DND-41 (cell line): ENCODE measurements at places on chromosomes 11 and 22.

- DNase-seq = no peak
Observed at GRCh38 chr11:31628111-31628510, 118.5 kb downstream of the ELP4 start.

DNA sequence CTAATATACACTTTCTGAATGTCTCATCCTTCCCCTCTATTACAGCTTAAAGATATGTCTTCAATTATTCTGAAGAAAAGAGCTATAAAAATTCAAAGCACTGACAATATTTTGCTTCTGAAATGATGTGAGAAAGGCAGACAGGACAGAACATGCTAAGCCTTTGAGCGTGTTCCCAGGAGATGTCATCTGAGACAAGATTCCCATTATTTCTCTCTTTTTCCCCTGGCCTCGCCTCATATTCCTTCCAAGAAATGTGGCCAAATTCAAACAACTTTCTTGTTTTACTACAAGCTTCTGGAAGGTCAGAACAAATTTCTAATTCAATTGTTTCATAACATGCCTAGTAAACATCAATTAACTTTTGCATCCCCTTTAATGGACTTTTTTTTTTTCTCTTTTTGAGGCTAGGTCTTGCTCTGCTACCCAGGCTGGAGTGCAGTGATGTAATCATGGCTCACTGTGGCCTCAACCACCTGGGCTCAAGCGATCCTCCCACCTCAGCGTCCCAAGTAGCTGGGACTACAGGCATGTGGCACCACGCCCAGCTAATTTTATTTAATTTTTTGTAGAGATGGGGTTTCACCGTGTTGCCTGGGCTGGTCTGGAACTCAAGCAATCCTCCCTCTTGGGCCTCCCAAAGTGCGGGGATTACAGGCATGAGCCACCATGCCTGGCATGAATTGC is 37.1 kb upstream of the NFRKB start:
- no peak for DNase-seq

GRCh38 chr11:64580412-64580811 is 10.6 kb upstream of the SLC22A12 start:
- DNase-seq = no peak

DNA sequence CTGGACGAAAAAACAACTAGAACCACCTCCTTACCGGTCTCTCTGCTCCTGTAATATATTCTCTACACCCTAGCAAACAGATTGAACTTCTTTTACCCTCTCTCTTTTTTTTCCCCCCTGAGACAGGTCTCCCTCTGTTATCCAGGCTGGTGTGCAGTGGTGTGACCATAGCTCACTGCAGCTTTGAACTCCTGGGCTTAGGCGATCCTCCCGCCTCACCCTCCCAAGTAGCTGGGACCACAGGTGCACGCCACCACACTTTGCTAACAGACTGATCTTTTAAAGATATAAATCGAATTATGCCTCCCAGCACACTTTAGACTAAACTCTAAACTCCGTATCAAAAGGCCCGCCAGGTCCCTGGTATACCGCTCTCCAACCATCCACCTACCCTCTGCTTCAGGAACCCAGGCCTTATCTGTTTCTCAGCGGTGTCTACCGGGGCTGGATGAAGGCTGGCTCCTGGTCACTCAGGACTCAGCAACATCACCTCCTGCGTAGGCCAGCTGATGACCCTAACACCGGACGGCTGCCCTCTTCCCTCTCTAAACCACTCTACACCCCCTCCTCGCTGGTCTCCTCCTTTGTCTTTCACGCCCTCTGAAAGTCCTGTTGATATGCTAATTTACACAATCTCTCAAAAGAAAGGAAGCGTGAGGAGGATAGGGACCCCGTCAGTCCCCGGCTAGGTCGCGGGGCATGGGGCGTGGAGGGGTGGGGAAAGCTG is 745 bp downstream of the C22orf39 start:
- DNase-seq = peak; percentile 35

DNA sequence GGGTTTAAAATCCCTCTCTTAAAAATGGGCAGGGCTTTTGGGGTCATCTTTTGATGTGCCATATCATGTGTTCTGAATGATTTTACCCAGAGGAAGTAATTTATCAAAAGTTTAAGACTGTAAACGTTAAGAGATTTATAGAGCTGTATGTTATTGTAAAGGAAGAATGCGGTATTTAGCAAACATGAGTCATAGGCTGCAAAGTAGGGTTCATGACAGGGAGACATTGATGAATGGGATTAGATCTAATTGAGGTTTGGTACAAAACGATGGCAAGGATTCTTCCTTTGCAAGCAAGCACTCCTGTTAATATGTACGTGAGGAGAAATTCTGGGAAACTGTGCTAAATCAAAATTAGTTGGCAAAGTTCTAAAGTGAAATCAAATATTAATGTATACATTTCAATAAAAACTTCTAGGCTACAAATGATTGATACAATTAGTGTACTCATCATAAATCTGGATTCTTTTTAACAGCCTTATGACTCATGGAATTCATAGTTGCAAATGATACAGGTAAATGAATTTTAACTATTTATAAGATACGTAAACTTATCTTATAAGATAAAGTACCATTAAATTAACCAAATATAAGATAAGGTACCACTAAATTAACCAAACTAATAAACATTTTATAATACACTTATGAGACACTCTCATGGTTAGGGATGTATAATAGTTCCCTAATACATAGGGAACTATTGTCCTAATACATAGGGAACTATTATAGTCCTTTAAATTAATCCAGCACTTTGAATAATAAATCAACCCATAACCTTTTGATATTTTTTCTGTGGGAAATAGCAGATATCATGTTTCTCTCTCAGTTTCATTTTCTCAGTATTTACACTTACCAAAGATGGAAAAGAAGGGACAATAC is 58.4 kb downstream of the KIF18A start:
- no peak for DNase-seq

- DNase-seq = peak; percentile 32
Observed at GRCh38 chr22:47043835-47044721, 281.6 kb downstream of the TBC1D22A start.

- DNase-seq = peak; percentile 54
Observed at GRCh38 chr11:73784080-73784634, 3.5 kb upstream of the MRPL48 start.

DNA sequence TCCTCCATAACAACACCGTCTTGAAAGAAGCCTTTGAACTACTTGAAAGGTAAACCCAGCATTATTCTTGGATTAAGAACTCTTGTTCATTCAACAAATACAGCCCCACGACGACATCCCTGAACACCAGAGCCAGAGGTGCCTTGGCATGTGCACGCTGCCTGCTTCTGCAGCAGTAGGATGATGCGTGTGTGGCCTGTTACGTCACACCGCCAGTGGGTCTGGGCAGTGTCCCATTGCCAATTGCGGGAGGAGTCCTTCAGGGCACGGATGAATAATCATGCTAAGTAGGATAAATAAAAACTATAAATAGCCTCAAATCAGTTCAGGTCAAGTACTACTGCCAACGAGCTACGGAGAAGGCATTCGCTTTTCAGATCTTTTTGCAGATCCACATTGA is 380.5 kb downstream of the SHANK2 start:
- no peak for DNase-seq

DNA sequence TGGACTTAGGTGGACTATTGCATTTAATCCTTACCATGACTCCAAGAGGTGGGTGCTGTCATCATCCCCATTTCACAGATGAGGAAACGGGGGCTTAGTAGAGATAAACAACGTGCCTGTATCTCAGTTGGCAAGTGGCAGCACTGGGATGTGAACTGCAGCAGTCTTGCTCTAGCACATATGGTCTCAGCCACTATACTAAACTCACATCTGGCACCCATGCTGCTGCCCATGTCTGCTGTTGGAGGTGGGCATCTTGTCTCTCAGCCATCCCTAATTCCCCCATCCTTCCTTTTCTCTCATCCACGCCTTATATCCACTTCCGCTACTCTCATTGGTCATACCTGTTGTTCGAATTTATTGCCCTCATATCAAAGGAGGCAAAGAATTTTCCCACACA is 3.8 kb downstream of the PRG3 start:
- DNase-seq = no peak

- DNase-seq = no peak
Observed at GRCh38 chr11:44568331-44568657, 2.8 kb downstream of the CD82 start.

DNA sequence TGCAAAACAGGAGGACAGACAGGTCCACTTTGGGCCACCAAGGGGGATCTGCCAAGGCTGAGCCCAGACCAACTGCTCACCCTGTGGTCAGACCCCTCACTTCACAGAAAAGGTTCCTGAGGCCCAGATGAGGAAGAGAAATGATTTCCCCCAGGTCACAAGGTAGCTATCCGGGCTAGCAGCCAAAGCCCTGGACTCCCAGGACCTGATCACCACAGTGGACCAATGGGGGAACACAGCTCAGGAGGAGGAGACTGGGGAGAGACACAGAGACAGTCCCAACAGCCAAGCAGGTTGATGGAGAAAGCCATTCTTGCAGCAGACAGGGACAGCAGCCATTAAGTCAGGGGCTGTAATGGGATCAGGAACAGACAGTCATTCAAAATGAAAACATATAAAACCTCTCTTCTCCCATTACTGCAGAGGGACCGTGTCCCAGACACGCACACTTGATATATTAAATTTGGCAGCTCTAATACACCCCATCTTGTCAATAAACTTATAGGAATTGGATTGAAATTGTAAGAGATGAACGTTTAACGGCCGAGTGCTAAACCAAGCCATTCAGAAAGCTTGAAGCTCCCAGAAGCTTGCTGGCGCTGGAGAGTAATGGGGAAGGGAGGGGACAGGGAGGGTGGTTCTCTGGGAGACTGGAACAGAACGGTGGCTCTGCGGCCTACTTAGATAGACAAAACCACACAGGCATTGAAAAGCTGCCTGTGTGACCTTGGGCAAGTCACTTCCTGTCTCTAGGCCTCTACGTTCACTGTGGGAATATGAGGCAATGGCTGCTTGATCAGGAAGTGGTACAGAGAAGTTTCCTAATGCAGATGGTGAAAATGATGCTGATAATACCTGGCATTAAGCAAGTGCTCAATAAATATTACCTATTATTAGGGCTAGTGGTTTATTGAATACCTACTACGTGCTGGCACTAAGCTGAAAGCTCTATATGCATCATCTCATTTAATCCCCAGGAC is 16.0 kb downstream of the ZMAT5 start:
- peak; percentile 50 for DNase-seq
